ENCODE measurements at places on chromosomes 6 and 20.
A peak's percentile ranks its signal among the peaks of the same experiment; 100 is the strongest.

DNA sequence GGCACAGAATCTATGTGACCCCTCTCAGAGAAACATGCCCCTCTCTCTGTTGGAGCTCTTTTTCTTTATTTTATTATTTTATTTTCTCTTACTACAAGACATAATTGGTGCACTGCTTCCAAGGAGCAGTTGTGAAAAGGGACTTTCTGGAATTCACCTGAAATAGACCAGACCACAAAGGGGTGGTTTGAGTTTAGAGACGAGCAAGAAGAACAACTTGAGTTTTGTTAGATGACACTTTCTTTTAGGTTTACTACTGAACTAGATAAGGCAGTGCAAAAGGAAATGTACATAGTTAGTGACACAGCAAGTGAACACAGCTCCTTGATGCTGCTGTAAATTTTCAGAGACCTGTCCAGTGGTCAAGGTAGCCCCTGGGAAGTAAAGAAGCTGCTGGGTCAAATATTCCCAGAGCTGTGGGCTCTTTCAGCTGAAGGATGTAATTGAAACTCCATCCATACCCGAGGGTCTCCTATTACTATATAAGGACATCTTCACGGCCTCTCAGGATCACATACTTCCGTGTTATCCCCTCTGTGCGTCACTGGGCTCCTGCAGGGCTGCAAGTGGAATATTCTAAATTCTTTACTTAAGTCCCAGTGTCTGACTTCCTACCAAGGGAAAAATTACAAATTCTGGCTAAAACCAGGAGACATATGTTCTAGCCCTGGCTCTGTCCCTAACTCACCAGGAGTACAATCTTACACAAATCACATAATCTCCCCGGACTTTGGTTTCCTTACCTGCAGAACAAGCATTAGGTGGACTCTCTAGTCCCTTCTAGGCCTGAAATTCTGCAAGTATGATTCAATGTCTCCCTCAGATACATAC is 69.1 kb upstream of the ADTRP start:
- no peak overlapping the region for H3K27ac ChIP-seq
- DNase-seq: no peak
- H3K4me3 ChIP-seq: no peak overlapping the region
- H3K4me1 ChIP-seq: peaks cover 2% of the 10 kb centered on the region
- no peaks in the 10 kb centered on the region for H3K36me3 ChIP-seq

DNA sequence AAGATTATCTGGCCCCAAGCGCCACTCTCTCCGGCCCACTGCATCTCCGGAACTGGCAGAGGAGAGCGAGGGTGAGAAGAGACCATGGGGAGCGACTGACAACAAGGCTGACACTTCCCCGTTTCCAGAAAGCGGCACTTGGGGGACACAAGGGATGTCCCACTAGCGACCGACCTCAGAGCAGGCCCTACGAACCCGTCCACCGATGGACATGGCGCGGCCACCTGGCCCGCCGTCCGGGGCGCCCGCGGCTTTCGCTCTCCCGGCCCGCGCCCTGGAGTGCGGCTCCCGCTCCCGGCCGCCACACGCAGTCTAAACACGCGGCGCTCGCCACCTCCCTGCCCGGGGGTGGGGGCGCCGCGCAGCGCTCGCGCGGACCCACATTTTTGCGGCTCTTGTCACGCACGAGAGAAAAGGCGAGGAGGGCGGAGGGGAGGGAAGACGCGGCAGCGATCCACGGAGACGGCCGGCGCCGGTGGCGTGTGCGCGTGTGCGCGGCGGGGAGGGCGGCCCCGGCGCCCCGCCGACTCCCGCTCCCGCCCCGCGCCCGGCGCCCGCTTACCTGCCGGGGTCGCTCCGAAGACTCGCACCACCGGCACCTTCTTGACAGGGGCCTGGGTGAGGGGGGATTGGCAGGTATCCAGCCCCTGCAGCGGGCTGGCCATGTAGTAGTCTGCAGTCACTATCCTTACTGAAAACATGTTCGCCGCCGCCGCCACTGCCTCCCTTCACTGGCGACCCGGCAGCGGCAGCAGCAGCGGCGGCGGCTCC is 645 bp downstream of the REV3L start:
- H3K36me3 ChIP-seq: no peaks in the 10 kb centered on the region
- no peaks in the 10 kb centered on the region for H3K27me3 ChIP-seq
- peak; percentile 41 for DNase-seq
- H3K4me3 ChIP-seq: peak overlapping the region; percentile 97

- no peak for DNase-seq
- no peak overlapping the region for H3K27ac ChIP-seq
- H3K4me1 ChIP-seq: no peaks in the 10 kb centered on the region
- H3K36me3 ChIP-seq: peaks cover 2% of the 10 kb centered on the region
Measured at GRCh38 chr6:69974193-69974592, 107.8 kb downstream of the COL19A1 start.

GRCh38 chr6:28896505-28897368 is 27.0 kb downstream of the TRIM27 start:
- peak; percentile 39 for DNase-seq
- peak overlapping the region; percentile 94 for H3K4me3 ChIP-seq
- no peaks in the 10 kb centered on the region for H3K36me3 ChIP-seq
- no peaks in the 10 kb centered on the region for H3K27me3 ChIP-seq
- peak overlapping the region; percentile 100 for H3K27ac ChIP-seq
- peaks cover 17% of the 10 kb centered on the region for H3K4me1 ChIP-seq

DNA sequence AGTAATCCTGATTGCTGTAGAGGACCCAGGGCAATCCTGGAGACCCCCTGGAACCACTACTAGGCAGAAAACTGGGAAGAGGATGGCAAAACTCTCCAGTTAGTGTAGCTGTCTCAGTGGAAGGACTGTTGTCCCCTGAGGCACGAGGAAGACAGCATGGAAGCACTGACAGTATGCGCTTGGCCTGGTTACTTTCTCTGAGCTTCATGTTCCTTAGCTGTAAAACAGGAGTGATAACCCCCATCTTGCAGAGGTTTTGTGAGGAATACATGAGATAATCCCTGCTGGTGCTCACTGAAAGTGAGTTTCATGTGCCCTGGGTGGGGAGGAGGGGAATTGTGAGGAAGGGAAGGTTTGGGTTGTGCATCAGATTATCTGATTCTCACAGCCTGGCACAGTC is 3.2 kb downstream of the NT5E start:
- no peak overlapping the region for H3K27ac ChIP-seq
- peaks cover 6% of the 10 kb centered on the region for H3K36me3 ChIP-seq
- H3K4me1 ChIP-seq: peaks cover 19% of the 10 kb centered on the region
- no peak overlapping the region for H3K4me3 ChIP-seq

DNA sequence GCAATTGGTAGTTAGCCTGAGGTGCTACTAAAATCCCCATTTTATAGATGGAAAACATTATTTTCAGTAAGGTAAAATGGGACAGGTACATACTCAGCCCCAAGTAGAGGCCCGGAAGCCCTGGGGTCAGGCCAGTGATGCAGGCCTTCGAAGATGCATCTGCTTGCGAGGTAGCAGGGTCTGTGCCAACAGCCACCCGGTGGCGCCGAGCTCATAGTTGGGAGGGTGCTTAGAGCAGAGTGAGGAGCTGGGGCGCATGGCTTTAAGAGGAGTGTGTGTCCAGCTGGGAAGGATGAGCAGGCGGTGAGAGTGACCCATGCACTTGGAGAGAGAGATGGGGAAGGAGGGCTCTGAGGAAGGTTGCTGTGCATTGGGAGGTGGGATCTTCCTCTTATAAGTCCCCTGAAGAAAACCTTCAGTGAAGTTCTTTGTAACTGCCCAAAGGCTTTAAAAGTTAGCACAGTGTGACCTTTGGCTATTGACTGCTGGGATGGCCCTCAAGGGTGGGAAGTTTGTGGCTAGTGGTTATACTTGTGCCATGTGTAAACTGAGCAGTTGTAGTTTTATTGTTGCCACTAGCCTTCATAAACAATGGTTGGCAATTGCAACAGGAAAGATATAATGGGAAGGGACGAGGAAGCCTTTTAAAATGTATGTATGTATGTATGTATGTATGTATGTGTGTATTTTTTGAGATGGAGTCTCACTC is 71.1 kb downstream of the TOX2 start:
- no peak overlapping the region for H3K4me3 ChIP-seq
- H3K4me1 ChIP-seq: peaks cover 14% of the 10 kb centered on the region
- peaks cover 7% of the 10 kb centered on the region for H3K27me3 ChIP-seq
- no peaks in the 10 kb centered on the region for H3K36me3 ChIP-seq
- no peak for DNase-seq

DNA sequence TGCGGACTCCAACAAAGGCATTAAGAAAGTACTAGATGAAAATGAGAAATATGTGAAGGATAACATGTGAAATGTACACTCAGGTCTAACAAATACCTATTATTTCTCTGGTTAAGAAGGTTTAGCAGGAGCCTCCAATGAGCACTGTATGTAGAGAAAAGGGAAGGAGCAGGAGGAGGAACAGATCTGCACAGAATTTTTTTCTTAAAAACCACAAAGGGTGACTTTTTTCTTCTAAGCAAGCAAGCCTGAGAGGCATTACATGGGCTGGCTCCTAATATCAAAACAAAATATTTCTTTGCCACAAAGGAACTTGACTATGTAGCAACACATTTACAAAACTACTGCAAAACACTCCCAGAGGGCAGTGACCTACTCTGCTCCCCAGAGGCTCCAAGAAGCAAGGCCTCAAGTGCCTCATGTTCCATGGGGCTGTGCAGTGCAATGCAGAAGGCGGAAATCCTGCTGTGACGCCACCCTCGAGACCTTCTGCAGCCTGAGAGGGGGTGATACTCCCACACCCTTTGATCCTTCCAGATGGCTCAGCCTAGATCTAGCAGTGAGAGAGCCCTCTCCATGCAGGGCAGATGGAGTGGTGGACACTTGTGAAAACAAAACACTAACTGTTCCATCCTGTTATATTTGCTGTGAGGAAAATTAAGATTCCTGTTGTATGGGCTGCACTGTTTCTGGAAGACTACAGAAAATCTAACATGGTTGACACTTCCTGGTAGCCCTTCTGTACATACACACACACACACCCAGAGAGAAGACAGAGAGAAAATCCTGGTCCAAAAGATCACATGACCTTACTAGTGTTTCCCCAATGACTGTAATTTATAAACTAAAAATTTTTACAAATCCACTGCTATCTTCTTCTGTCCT is 36.0 kb upstream of the SMIM29 start:
- H3K36me3 ChIP-seq: peaks cover 2% of the 10 kb centered on the region
- peaks cover 4% of the 10 kb centered on the region for H3K4me1 ChIP-seq
- DNase-seq: no peak
- H3K4me3 ChIP-seq: no peak overlapping the region
- no peaks in the 10 kb centered on the region for H3K27me3 ChIP-seq

- H3K27me3 ChIP-seq: no peaks in the 10 kb centered on the region
- no peak overlapping the region for H3K27ac ChIP-seq
- no peak overlapping the region for H3K4me3 ChIP-seq
- peaks cover 8% of the 10 kb centered on the region for H3K36me3 ChIP-seq
Measured at GRCh38 chr6:25462235-25462897, 183.2 kb downstream of the CARMIL1 start.

GRCh38 chr6:25669413-25669812 is 17.4 kb downstream of the SCGN start:
- no peaks in the 10 kb centered on the region for H3K36me3 ChIP-seq
- no peaks in the 10 kb centered on the region for H3K4me1 ChIP-seq
- no peak for DNase-seq
- H3K27me3 ChIP-seq: peaks cover 20% of the 10 kb centered on the region

GRCh38 chr6:7178280-7178679 is 70.5 kb downstream of the RREB1 start:
- H3K4me1 ChIP-seq: peaks cover 5% of the 10 kb centered on the region
- DNase-seq: no peak
- no peaks in the 10 kb centered on the region for H3K27me3 ChIP-seq

DNA sequence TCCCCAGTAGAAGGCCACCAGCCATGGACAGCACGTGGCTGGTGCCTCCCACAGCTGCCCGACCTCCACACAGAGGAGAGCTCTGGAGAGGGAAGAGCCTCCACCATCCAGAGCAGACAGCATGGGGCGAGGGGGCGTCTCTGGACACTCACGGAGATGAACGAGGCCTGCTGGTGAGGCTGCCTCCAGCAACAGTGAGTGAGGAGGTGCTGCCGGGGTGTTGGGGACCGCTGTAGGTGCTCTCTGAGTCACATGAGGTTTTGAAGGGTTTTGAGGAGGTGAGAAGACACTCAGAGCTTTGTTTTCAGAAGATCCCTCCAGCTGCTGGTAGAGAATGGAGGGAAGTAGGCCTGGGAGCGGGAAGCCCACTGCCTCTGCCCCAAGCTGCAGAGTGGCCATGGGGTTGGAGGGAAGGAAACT is 65.6 kb downstream of the THBS2 start:
- H3K27ac ChIP-seq: no peak overlapping the region
- DNase-seq: no peak
- peaks cover 7% of the 10 kb centered on the region for H3K27me3 ChIP-seq

- DNase-seq: no peak
- no peaks in the 10 kb centered on the region for H3K4me1 ChIP-seq
- H3K4me3 ChIP-seq: no peak overlapping the region
Measured at GRCh38 chr6:13513626-13514502, 26.5 kb upstream of the GFOD1 start.

- H3K27me3 ChIP-seq: no peaks in the 10 kb centered on the region
- no peaks in the 10 kb centered on the region for H3K4me1 ChIP-seq
- no peak for DNase-seq
- no peak overlapping the region for H3K27ac ChIP-seq
Measured at GRCh38 chr20:6954219-6954618, 186.7 kb downstream of the BMP2 start.

GRCh38 chr6:159902620-159903019 is 11.8 kb downstream of the MAS1 start:
- H3K27ac ChIP-seq: no peak overlapping the region
- H3K4me1 ChIP-seq: no peaks in the 10 kb centered on the region
- no peak overlapping the region for H3K4me3 ChIP-seq
- no peak for DNase-seq

- no peaks in the 10 kb centered on the region for H3K27me3 ChIP-seq
- no peak overlapping the region for H3K4me3 ChIP-seq
- DNase-seq: no peak
- H3K36me3 ChIP-seq: no peaks in the 10 kb centered on the region
- H3K27ac ChIP-seq: no peak overlapping the region
- peaks cover 5% of the 10 kb centered on the region for H3K4me1 ChIP-seq
Measured at GRCh38 chr6:42509256-42509655, 54.6 kb upstream of the UBR2 start.

GRCh38 chr6:28486988-28487742 is 28.4 kb downstream of the GPX6 start:
- H3K36me3 ChIP-seq: peaks cover 3% of the 10 kb centered on the region
- no peak overlapping the region for H3K27ac ChIP-seq
- H3K4me3 ChIP-seq: no peak overlapping the region
- peaks cover 15% of the 10 kb centered on the region for H3K4me1 ChIP-seq
- peaks cover 70% of the 10 kb centered on the region for H3K27me3 ChIP-seq
